ENCODE measurements at places on chromosomes 16 and 17.

- DNase-seq: no peak
Observed at GRCh38 chr16:56013962-56014552, 138.9 kb upstream of the CES5A start.

DNA sequence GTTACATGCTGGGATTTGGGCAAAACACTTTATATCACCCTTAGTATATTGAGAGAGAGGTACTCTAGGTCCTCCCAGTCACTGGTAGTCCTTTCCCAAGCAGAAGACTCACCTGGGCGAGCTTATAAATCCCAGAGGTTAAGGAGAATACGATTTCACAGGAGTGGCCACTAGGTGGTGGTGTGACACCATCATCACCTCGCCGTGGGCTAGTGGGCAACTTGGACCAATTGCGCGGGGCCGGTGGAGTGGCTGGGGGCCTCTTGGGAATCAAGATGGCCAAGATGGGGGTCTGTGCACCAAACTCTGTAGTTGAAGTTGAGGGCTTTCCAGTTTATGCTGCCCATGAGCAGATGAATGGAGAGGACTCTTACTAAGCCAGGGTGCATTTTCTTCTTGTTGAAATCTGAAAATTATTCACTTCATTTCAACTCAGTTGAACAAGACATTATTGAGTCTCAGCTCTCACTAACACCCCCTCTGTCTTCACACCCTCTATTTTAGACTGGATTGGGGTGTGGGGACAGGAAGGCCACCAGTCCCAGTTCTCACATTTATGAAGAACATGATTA lies 38.2 kb upstream of the PIRT start:
- no peak for DNase-seq

- no peak for DNase-seq
Observed at GRCh38 chr17:20281860-20282259, 185.5 kb downstream of the LGALS9B start.

- DNase-seq: no peak
Observed at GRCh38 chr16:77967054-77967904, 55.1 kb upstream of the CLEC3A start.

DNA sequence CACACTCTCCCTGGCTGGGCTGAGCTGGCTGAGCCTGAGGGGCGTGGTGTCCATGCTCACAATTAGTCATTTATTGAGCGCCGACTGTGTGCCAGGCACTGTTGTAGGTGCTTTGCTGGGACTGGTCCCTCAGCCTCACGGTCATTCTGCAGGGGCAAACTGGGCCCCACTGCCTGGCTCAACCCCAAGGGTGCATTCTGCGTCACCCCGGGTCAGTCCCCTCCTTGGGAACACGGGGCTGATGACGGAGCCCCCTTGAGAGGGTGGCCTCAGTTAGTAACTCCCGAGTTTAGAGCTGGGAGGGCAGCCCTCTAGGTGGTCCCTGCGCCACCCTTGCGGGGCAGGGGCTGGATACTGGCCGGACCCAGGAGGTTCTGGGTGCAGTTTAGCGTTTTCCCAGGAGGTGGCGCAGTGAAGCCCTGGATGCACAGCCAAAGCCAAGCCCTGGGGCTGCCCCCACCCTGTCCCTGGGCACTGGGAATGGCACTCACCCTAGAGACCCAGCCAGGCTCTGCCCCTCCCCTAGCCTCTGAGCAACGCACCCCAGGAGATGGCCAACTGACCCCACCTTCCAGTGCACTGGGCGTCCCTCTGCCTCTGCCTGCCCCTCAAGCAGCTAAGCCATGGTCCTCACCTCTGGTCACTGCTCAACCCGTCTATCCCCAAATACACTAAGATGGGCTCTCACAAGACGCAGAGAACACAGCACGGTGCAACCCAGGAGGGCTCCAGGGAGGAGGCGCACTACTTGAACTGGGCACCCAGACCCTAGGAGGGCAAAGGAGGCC lies 243.2 kb upstream of the GSE1 start:
- DNase-seq: peak; percentile 9

DNA sequence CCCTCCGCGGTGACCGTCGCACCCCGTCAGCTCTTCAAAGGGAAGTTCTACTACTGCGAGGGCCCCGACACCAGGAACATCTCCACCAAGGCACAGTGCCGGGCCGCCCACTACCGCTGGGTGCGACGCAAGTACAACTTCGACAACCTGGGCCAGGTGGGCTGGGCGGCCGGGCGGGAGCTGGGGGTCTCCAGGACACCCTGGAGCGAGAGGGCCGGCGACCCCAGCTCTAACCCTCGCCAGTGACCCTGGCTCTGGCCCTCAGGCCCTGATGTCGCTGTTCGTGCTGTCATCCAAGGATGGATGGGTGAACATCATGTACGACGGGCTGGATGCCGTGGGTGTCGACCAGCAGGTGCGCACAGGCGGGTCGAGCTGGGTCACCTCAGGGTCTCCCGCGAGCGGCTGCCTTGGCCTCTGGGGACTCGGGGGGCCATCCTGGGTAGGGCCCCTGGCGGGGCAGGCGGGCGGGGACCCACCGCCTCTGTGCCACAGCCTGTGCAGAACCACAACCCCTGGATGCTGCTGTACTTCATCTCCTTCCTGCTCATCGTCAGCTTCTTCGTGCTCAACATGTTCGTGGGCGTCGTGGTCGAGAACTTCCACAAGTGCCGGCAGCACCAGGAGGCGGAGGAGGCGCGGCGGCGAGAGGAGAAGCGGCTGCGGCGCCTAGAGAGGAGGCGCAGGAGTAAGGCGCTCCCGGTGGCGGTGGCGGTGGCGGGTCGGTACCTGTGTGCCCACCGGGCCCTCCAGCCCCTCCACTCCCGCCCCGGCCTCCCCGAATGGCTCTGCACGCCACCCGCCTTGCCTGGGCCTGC lies 13.4 kb downstream of the TPSG1 start:
- no peak for DNase-seq

DNA sequence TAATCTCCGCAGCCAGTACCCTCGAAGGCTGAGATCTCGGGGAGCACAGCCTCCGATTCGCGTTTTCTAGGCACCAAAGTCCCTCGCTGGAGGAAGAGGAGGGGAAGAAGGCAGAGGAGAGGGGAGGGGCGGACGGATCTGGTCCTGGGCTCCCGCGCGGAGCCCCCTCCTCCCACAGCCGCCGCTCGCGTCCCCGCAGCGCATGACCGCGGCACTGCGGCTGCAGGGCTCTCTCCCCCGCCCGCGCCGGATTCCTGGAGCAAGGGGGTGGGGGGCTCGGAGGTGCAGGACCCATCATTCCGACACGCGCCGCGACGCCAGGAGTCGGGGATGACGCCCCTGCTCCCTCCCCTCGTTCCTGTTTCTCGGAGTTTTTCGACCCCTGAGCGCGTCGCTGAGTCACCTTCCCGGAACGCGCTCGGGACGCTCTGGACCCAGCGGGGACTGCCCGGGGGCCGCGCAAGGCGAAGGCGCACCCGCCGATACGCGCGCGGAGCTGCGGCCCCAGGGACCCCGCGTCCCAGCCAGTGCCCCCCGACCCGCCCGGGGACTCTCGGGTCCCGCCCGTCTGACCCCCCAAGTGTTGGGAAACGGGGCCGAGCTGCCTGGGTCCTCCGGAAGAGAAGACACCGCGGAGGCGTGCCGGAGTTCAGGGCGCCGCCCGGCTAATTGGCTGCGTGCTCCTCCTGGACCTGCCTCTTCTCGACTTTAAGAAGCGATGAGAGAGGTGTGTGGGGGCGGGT lies 1.4 kb upstream of the SPHK1 start:
- DNase-seq: peak; percentile 20

- no peak for DNase-seq
Observed at GRCh38 chr17:32269377-32269776, 3.7 kb downstream of the RHBDL3 start.

Measured in activated naive CD8-positive, alpha-beta T cell treated with anti-CD3 and anti-CD28 coated beads, Interleukin-2, amount 50 U/mL, for 16 hours (primary cell).